Esophagus squamous epithelium (tissue), 5 donors: ENCODE measurements at places on chromosomes 6 and 20.

- no peak for DNase-seq
Observed at GRCh38 chr6:133504158-133504557, 263.0 kb downstream of the EYA4 start.

DNA sequence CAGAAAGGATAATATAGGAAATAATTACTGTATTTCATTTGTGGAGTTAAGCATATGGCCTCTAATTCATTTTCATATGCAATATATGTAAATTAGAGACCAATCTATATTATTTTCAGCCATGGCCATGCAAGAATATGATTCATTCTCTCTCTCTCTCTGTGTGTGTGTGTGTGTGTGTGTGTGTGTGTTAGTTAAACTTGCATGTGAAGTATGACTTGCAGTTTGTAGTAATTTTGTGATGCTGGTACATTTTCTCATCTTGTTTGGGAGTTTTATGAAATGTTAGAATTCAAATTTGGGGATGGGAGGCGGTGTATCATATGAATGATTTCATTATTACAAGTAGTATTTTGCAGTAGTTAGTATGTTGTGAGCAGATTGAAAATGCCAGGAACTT is 74.8 kb downstream of the JARID2 start:
- no peak for DNase-seq

DNA sequence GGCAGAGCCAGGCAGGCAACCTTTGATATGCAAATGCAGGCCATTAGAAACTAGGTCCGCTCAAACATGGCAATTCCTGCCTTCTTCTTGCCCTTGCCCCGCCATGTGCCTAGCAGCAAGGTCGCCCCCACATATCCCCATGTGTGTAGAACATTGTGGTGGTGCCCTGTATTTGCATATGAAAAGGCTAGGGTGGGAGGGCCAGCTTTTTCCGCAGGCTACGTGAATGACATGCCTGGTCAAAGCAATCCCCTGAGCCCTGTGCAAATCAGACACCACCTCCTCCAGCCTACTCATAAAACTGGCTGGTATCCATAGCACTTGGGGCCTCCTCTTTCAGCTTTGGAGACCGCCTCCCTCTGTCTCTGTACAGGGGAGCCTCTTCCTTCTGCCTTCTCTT is 31.6 kb downstream of the GSTA2 start:
- DNase-seq = no peak

- DNase-seq = no peak
Observed at GRCh38 chr6:12950976-12951375, 234.4 kb downstream of the PHACTR1 start.
